Stimulated activated CD4-positive, alpha-beta T cell treated with anti-CD3 and anti-CD28 coated beads, TNF-alpha, amount 100 ng/mL, for 1 hour (primary cell): ENCODE measurements at places on chromosomes 12 and 14.

GRCh38 chr12:25502118-25502517, 51.0 kb downstream of the LMNTD1 start:
- no peak for DNase-seq

DNA sequence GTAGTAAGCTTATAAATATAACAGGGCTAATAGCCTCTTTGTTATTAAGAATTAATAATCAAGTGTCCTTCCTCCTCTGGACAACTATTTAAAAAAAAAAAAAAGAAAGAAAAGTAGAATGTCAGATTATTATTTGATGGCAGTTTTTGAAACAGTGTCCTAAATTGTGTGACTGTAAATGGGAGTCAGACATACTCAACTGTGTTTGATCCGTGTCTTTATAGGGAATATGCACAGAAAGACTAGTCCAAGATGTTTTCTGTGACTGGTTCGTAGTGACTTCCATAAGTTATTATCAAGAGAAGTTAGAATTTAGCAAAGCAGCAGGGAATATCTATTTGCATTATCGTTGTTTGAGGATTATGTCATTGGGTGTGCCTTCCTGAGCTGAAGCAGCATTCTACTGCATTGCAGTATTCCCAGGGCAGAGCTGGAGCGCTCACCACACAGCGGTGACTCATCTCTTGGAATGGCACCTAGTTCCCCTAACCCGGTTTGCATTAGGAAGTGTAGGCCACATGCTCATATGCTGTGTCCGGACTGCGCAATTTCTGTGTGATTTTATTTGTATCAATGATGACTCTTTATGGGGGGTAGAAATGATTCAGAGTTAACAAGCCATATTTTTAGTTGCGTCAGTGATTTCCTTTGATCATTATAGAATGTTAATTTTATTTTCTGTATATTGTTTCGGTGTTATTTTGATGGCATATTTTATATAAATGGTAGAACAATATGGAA, 7.9 kb downstream of the DYNC1H1 start:
- no peak for DNase-seq

GRCh38 chr14:69547701-69548348, 26.8 kb downstream of the CCDC177 start:
- no peak for DNase-seq

DNA sequence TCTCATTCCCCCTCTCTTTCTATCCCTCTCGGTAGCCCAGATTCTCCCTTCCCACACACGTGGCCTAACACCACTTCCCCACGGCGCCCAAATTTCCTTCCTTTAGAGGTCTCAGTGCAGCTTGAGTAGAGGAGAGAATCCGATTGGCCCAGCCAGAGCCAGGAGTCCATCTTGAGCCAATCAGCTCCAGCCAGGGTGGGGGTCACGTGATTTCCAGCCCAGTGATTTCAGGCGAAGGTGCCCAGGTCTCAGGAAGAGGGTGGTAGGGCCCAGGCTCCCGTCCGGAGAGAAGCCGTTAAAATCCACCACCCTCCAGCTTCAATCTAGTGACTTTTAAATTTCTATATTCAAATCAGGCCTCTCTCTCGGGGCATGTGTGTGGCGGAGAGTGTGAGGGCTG, 45.2 kb upstream of the MYL2 start:
- no peak for DNase-seq

DNA sequence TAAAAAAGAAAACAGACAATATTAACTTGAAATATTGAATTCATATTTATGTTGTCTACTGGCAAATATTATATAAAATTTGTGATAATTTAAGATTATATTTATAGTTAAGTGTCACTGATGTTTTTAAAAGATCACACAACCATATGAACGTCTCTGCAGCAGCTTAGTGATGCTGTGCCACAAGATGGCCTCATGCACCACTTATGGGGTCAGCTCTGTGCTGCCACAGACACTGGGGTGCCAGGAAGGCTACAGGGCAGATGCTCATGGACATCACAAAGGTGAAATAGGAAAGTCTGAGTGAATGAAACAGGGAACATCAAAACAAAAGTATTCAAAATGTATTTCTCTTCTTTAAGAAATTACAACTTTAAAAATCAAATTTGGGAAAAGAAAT, 13.1 kb downstream of the ATXN3 start:
- no peak for DNase-seq

DNA sequence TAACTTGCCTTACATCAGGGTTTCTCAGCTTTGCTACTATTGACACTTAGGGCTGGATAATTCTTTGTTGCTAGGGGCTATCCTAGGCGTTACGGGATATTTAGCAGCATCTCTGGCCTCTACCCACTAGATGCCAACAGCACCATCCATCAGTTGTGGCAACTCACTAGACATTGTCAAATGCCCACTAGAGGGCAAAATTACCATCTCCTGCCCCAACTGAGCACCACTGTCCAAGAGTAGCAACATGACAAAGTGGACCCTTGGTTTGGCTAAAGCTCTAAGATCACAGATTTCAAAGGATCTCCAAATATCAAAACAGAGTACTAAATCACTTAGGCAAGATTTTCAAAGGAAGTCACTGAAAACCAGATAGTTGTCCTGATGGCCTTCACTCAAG, 251.7 kb upstream of the TBX3 start:
- DNase-seq = no peak

- DNase-seq = no peak
Measured at GRCh38 chr12:39505023-39505422, 62.1 kb upstream of the KIF21A start.

DNA sequence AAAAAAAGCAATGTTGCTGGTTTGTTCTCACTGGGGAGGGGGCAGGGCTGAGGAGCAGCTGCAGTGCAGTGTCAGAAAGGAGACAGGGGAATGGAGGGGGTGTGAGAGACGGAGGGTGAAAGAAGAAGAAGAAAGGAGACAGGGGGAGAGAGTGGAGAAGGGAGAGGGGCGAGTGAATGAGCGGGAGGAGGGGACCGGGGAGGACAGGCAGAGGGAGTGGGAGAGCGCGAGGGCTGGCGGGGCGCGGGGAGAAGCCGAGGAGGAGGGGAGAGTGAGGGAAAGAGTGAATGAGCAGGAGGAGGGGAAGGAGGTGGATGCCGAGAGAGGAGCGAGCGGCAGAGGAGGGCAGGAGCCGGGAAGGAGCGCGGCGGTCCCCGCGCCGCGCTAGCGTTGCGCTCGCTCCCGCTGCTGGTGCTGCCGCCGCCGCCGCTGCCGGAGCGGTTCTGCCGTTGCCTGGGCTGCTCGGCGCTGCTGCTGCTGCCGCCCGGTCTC, at the start of gene NOVA1:
TSS of gene NOVA1 (minus strand) at position 445 of the 492 bp plus-strand sequence. CDS start 597 bp downstream, outside the sequence.
- DNase-seq = no peak

GRCh38 chr14:50772412-50772811, 58.5 kb downstream of the NIN start:
- DNase-seq = no peak

DNA sequence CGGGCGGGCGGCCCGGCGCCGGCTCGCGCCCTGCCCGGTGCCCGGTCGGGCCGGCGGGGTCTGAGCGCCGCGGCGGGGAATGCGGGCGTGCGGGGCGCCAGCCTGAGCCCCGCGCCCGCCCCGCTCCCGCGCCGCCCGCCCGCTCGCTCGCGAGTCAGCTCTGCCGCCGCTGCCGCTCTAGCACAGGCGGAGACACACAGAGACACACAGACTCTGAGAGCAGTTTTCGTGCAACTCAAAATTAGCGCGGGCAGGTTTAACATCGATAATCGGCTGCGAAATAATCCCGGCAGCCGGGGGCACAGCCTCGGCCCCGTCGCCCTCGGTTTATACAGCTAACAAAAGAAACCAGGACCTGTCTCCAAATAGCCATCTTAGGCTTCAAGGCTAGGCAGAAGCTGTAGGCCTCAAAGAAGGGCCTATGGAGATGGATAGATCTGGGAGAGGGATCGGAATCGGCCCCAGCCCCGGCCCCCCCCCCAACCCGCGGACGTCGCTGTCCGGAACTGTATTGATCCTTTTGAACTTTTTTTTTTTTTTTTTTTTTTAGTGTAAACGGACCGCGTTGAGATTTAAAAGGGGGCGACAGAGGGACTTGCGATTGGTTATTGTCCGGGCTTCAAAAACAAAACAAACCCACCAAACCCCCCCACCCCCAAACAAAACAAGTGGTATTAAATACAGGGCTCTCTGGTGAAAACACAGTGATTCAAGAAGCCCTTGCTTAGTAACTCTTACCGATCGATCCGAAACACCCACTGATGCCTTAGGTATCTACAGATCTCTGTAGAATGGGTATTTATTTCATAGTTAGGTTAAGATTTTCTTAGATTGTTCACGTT, 1.1 kb downstream of the ARID2 start:
- peak; percentile 29 for DNase-seq

DNA sequence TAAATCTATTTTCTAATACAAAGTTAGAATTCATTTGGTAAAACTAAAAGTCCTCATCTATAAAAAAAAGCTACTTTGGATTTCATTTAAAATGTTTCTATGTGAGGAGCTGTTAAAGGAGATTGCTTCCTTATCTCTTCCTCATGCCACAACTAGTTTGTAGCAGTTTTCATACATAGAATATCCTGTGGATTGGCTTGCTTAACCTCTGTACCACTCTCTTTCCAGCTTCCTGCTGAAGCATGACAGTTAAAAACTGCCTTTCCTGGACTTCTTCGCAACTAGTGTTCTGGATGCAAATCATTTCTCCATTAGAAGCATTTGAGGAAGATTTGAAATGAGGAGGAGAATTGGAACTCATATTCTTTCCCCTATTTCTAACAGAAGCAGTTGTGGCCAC, 49.6 kb downstream of the ST8SIA1 start:
- DNase-seq = no peak

- DNase-seq = no peak
Measured at GRCh38 chr12:49821373-49822287, 6.6 kb downstream of the NCKAP5L start.

GRCh38 chr12:18165889-18166288, 75.9 kb upstream of the RERGL start:
- DNase-seq = no peak

DNA sequence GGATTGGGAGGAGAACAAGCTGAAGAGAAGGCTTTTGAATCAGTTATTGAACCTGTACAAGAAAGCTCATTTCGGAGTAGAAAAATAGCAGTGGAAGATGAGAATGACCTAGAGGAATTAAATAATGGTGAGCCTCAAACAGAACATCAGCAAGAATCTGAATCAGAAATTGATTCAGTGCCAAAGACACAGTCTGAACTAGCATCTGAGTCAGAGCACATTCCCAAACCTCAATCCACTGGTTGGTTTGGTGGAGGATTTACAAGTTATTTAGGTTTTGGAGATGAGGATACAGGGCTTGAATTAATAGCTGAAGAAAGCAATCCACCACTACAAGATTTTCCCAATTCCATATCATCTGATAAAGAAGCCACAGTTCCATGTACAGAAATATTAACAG, 13.5 kb downstream of the MIA2 start:
- DNase-seq = no peak

- DNase-seq = no peak
Measured at GRCh38 chr12:62519043-62519442, 52.4 kb downstream of the MON2 start.

- peak; percentile 29 for DNase-seq
Measured at GRCh38 chr12:67649570-67650387, 1.2 kb downstream of the DYRK2 start.

DNA sequence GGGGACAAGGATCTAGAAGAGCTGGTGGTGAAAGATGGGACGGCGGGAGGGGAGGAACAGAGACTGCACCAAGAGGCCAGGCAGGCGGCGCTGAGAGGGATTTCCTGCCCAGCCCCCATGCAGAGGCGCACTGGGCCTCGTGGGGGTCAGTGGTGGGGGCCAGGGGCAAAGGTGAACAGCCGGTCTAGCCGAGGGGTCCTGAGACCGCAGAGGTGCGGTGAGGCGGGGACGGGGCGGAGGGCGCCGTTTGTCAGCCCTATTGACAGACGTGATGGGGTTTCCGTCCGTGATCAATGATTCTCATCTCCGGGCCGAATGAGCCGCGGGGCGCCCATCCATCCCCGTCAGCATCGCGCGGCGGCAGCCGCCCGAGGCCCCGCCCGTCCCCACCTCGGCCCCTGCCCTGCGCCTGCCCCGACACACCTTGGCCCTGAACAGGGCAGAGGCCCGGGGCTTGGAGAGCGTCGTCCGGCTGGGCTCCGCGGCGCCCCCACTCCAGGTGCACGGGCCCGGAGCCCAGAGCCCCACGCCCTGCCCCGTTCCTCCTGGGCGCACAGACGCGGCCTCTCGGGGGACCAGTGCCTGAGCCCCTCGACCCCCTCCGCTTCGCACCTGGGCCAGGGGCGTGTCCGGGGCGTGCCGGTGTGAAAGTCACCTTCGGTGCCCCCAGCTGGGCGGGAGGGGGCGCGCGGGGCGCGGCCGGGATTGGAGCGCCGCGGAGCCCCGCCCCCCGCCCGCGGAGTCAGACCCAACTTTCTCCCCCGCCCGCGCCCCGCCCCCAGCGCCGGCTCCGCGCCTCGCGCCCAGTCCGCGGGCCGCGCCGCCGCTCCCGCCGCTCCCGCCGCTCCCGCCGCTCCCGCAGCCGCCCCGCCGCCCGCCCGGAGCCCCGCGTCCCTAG, at the start of gene NXPH4:
TSS of gene NXPH4 (plus strand) at position 781 of the 898 bp plus-strand sequence. CDS start 176 bp downstream, outside the sequence.
- no peak for DNase-seq

GRCh38 chr12:93851257-93851671, 174.1 kb downstream of the CRADD start:
- no peak for DNase-seq

DNA sequence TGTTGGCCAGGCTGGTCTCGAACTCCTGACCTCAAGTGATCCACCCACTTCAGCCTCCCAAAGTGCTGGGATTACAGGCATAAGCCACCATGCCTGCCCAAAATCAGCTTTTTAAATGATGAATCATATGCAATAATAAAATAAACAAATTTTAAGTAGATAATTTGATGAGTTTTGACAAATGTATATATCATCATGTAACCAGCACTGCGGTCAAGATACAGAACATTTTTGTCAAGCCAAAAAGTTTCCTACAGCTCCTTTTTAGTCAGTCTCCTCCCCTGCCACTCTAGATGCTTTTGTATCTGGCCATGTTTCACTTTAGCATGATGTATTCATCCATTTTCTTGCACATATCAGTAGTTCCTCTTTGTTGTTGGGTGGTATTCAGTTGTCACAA, 17.2 kb downstream of the FRMD6 start:
- no peak for DNase-seq
